Stimulated activated CD8-positive, alpha-beta memory T cell treated with anti-CD3 and anti-CD28 coated beads, Interleukin-2, amount 100 ng/mL, for 48 hours (primary cell): ENCODE measurements at places on chromosomes 2 and 18.

DNA sequence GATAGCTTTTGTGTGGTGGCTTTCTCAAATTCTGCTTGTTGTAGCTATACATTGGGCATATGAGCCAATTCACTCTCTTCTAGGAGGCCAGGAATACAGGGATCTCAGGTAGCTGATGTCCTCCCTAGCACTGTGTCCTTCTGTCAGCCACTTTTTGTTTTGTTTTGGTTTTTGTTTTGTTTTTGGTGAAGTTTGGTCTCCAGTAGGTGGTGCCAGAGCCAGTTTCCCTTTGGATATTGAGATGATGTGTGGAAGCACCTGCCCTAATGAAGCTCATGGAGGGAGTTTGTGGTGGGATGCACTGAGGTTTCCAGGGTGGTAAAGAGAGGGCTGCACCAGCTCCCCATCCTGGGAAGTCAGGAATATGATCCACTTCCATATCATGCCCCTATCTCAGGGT, 100.5 kb upstream of the VWC2L start:
- no peak for DNase-seq

GRCh38 chr18:55685638-55686037, 97.6 kb upstream of the TCF4 start:
- DNase-seq, result no peak

GRCh38 chr2:232483923-232484627, 3.6 kb downstream of the ECEL1 start:
- no peak for DNase-seq

- DNase-seq, result no peak
These were observed 8.0 kb downstream of the ANKRD23 start for GRCh38 chr2:96835830-96836229.
